Common myeloid progenitor, CD34-positive (primary cell): ENCODE measurements at places on chromosomes 5 and 9.

GRCh38 chr5:31638748-31639418 lies at the start of gene PDZD2:
Gene PDZD2 (plus strand): TSS chr5:31639131.
- H3K27ac ChIP-seq, result no peak within 1 kb of the TSS
- peaks cover 2% of the 10 kb centered on the region for H3K4me1 ChIP-seq
- peak within 1 kb of the TSS; percentile 76 for H3K4me3 ChIP-seq

DNA sequence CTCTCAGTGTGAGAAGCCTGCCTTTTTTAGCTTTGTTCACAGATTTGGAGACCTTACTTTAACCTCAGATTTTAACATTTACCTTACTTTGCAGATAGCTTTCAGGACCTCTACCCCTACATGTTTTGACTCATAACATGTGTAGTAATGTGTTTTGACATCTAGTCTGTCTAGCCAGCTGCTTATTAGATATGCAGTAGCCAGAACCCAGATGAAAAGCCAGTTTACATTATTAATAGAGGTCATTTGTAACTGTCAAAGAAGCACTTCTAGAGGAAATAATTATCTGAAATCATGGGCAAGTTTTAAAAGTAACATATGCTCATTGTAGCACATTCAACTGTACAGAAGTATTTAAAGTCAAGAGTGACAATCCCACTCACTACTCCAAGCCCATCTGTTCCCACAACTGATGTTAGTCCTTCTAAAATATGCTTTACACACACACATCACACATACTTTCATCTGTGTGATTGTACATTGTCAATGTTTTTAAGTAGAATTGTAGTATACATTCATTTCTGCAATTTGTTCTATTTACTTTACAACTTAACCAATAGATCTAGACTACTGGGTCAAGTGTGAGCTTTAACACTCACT lies 71.8 kb upstream of the NIPAL4 start:
- no peak overlapping the region for H3K4me3 ChIP-seq
- DNase-seq, result no peak
- H3K27ac ChIP-seq, result no peak overlapping the region
- H3K27me3 ChIP-seq, result no peaks in the 10 kb centered on the region
- no peaks in the 10 kb centered on the region for H3K4me1 ChIP-seq

GRCh38 chr9:108108280-108108851 lies 618.8 kb upstream of the KLF4 start:
- no peaks in the 10 kb centered on the region for H3K36me3 ChIP-seq
- DNase-seq, result no peak
- H3K4me1 ChIP-seq, result peaks cover 2% of the 10 kb centered on the region
- no peak overlapping the region for H3K27ac ChIP-seq

DNA sequence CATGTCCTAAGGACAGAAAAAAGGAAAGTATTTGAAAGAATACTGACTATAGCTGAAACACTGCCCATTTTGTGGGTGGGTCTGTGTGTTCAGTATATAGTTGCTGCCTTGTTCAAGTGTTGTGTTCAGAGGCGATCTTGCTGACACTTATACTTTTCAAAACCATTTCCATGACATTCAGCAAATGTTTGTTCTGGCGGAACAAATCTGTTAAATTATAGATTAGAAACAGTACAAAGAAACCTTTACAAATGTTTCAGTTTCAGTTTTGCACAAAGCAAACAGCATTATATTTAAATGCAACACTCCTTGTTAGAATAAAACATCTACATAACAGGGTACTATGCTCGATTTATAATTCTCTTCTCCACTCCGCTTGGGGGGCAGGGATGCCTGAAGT lies 2276.3 kb downstream of the MAT2B start:
- H3K4me1 ChIP-seq, result no peaks in the 10 kb centered on the region
- no peaks in the 10 kb centered on the region for H3K36me3 ChIP-seq
- H3K27me3 ChIP-seq, result no peaks in the 10 kb centered on the region
- no peak overlapping the region for H3K27ac ChIP-seq

DNA sequence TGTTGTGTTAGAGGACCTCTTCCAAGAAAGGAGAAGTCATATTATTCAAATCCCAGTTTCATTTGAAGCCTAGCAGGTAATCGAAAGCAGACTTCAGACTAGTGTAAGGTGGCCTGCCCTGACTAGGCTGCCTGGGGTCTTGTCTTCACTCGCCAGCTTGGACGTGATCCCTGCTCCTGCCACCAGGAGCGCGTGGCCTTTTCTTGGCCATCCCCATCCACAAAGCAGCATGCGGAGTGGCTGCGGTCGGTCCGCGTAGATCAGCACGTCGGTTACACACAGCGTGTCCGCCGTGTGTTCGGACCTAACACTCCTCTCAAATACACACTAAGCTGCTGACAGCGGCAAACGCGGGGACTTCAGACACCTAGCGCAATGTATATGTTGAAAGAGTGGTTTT lies 37.3 kb downstream of the CFAP77 start:
- no peaks in the 10 kb centered on the region for H3K4me1 ChIP-seq
- no peaks in the 10 kb centered on the region for H3K36me3 ChIP-seq
- H3K4me3 ChIP-seq, result no peak overlapping the region
- DNase-seq, result peak; percentile 17
- no peak overlapping the region for H3K27ac ChIP-seq
